Activated CD4-positive, CD25-positive, alpha-beta regulatory T cell (primary cell): ENCODE measurements at places on chromosomes 16 and 17.
A peak's percentile ranks its signal among the peaks of the same experiment; 100 is the strongest.

- no peak for DNase-seq
Observed at GRCh38 chr17:32515677-32516383, 29.0 kb downstream of the CDK5R1 start.

GRCh38 chr17:57677858-57678257 is 67.2 kb downstream of the CCDC182 start:
- DNase-seq, result no peak

- DNase-seq, result no peak
Observed at GRCh38 chr17:48725004-48725287, 2.0 kb downstream of the PRAC2 start.

DNA sequence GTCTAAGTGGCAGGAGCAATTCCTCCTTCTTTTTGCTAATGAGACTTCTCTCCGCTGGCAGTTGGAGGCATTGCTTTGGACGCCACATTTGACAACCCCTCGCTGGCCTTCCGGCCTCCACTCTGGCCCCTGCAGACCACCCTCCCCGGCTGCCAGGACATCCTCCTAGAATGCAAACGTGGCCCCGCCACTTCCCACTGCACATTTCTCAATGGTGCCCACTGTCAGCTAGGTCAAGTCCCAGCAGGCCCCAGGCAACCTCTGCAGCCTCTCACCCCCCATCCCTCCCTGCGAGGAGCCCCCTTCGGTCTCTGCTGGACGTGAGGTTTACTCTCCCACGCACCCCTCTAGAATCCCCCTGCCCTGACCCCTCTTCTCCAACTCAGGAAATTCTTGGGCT is 250.3 kb downstream of the FOXL1 start:
- no peak for DNase-seq

DNA sequence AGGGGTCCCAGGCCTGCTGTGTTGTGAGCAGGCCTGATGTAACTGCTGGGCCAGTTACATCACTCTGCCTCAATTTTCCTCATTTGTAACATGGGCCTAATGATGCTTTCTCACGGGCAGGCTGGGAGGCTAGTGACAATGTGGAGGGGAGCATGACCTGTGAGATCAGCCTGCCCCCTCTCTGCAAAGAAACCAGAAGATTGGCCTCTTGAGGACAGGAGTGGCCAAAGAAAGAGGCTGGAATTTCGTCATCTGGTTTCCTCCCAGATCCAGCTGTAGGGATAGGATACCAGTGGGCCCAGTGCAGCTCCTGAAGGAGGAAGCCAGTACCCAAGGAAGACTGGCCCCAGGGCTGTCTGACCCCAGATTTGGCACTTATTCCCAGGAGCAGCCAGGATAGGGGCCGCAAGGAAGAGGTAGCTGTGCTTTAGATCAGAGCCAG is 615 bp upstream of the SREBF1 start:
- DNase-seq, result no peak

- no peak for DNase-seq
Observed at GRCh38 chr16:27489906-27490305, 59.8 kb downstream of the GTF3C1 start.

DNA sequence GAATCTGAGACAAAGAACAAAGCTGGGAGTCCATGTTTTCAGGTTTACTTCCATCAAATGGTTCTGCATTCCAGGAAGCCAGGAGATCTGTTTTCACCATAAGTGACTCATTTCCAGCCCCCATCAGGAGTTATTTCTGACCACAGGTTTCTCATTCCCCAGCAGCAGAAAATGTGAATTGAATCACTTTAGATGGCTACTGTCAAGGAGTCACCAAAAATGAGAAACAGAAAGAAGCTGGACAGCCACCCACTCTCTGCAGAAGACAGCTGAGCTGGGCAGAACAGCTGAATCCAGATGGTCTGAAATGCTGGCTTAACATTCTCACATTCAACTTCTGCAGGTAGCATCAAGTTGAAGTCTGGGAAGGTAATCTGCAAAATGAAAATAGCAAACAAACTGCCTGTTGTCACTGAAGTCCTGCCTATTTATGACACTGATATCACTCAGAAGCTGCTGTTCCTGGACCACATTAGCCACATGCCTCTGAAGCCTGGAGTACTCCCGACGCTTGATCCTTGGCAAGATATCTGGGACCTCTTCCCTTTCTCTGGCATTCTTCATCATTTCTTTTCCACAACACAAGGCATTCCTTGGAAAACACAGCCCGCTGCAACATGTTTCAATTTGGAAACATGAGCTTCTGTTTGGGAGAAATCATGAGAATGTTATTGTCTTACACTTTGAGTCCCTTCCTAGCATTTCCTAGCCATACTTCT is 15.3 kb downstream of the CCL11 start:
- DNase-seq, result no peak

DNA sequence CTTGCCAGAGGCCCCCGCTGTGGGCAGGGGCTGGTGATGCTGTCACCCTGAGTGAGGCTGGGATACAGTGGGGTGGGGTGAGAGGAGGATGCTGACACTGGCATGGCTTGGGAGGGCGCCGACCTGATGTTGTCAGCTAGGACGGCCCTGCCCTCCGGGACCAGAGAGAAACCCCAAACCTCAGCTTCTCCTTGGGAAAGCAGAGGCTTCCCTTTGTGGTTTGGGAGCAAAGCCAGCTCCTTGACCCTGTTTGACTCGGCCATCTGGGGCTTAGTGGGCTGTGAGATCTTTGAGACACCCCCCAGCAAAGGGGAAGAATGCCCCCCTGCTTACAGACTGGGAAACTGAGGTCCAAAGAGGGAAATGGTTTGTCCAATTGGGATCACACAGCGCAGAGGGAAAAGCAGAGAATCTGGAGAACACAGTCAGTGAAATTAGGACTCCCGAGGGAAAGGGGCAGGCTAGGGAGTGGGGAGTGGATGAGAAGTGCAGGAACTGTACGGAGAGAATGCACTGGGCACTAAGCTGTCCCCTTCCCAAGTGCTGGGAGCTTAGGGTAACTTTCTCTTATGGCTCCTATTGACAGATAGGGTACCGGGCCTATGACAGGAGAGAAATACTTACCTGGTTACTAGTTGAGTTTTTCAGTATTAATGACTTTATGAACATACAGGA is 40.7 kb upstream of the DLX4 start:
- no peak for DNase-seq

DNA sequence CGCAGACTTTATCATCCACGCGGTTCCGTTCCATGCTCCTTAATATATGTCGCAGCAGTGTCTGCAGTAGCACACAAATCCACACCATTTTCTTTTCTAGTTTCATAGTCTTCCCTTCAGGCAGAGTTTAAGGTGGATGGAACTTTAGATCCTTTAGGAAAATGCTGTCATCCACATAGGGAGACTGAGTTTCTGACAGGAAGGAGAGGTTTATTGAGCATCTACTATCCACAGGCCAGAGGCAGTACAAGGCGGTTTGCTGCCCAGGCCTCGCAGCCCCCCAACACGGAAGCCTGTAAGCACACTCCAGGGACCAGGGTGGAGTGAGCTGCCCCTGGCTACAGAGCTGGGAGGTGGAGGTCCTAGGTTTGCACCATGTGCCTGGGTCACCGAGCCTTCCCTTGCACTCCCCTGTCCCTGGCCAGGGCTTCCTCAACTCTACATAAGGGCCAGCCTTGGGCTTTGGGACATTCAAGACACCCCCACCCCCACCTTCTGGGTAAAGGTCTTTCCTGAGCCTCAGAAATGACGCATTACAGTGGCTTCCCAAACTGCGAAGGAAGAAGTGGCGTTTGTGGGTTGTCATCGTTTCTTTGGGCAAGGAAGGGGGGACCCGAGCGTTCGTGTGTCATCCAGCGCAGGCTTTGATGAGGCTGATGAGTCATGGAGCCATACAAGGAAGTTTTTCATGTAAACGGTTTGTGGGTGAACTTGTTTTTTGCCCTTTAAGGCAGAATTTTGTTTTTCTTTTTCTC is 146.5 kb upstream of the PLCG2 start:
- DNase-seq, result peak; percentile 23

- DNase-seq, result no peak
Observed at GRCh38 chr16:56938664-56939513, 6.9 kb downstream of the HERPUD1 start.

- DNase-seq, result no peak
Observed at GRCh38 chr17:66777689-66778225, 57.2 kb upstream of the CACNG5 start.

DNA sequence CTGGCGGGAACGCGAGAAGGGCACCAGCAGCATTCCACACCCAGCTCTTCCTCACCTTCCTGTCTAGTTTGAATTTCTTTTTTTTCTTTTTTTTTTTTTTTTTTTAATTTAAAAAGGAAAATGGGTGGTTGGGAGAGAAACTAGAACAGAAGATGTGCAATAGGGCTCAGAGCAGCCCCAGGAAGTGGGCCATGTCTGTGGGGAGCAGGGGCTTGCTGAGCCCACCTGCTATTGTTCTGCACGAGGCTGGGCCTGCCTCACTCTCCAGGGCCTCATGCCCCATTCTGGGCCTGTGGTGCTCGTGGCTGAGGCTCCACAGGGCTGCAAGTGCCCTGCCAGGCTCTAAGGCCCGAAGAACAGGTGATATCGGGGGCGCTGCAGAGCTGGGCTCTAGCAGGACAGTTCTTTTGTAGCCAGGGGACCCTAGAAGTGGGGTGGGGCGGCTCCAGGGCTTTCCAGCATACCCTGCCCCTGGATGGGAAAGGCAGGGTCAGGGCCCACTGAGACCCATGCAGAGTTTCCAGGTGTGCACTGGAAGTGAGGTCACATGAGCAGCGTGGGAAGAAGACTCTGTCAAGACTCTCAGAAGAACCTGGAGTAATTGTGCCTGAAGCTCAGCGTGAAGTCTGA is 12.4 kb downstream of the MRPL27 start:
- DNase-seq, result no peak

DNA sequence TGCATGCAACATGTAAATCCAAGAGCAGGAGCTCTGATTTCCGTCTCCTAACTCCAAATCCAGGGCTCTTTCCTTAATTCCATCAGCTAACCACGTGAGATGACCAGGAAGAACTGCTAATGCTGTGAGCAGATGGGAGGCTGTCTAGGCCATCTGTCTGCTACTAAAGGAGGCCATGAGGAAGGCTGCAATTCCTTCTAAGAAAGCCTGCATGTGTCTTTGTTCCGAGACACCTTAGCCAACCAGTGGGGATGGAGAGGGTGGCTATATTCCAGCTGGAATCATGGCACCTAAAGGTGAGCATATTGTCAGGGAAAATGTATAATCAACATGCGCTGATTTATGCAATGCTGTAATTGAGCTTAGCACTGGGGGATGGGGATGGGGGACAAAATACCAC is 267.2 kb upstream of the CDH5 start:
- DNase-seq, result no peak

DNA sequence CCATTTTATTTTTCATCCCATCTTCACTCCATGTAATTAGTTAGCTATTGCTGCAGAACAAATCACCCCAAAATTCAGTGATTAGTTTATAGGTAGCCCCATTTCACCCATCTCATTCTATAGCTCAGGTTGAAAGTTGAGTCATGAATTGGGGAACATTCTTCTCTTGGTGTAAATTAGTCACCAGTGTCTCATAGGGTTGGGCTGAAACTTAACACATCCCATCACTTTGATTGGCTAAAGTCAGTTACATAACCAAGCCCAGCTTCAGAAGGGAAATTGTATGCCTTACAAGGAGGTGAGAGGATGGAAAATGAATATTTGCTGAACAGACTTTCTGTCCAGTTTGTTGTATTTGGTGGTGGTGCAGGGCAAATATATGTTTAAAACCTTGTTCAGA is 477.5 kb downstream of the WWOX start:
- DNase-seq, result no peak

DNA sequence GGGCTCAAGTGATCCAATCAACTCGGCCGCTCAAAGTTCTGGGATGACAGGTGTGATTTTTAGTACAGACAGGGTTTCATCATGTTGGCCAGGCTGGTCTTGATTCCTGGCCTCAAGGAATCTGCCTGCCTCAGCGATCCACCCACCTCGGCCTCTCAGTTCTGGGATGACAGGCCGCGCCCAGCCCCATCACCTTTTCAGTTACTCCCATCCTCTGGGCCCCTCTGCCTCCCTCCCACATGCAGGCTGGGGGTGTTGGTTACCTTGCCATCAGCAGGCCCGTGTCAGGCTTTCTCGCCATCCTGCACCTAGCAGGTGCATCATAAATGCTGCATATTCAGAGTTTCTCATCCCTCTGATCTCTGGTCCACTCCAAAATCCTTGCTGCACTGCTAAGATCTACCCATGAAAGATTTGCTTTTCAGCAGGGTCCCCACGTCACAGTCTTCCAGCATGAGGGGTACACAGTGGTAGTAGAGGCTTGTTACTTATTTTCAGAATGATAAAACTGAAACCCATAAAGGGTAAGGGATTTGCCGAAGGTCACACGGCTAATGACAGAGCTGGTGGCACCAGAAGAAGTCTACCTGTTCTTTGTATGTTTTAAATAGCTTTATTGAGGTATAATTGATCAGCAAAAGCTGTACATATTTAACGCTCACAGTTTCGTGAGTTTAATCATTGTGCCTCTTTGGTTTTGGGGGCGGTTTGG is 16.6 kb downstream of the PMM2 start:
- DNase-seq, result no peak

- DNase-seq, result no peak
Observed at GRCh38 chr16:10876799-10877341, at the start of gene CIITA. TSS of gene CIITA (plus strand) at chr16:10877202. CDS start at chr16:10877331, 129 bp downstream.

DNA sequence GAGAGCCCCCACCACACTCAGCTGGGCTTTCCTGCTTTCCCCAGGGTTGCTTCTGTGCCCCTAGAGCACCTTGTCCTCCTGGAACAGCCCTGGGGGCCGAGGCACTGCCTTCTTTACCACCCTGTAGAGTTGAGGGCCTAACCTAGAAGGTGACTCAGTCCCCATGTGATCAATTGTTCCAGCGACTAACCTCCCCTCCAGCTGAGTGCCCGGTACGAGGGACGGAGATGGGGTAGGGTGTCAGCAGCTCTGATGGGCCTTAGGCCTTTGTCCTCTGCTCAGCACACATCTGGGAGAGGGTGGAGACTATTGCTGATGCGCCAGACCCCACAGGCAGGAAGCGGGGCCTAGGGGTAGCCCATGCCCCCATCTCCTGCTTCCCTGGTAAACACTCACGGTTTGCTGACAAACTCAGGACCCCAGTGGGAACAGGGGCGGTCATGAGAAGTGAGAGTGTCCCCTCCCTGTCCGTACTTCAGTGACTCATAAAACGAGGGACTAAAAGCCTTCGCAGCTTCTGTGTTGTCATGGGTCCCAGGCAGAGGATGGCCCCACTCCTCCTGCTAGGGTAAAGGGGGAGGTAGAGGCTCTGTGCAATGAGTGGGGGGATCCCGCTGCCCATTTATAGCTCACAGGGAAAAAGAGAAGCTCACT is 33.1 kb downstream of the NECAB2 start:
- no peak for DNase-seq

- no peak for DNase-seq
Observed at GRCh38 chr16:81585785-81586184, 141.2 kb downstream of the CMIP start.
